Osteoblast (primary cell): ENCODE measurements at places on chromosomes 6 and 20.

DNA sequence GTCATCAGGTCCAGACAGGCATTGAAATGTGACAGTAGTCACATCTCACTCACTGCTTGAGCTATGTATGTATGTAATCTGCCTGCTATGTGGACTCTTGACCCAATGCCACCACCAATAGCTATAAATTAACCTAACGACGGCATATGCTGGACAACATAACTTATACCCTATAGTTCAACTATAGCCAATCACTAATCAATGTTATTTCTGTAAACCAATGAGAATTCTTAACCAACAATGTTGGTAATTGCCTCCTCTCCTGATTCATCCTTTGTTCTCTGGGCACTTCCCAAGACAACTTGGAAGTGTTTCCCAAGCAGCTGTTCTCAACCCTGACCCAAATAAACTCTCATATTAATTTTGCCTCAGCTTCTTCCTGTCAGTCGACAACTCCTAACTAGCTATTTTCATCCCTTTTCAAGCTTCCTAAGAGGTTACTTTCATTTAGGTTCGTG lies 24.1 kb upstream of the SERPINB1 start:
- DNase-seq: peak; percentile 91

- peak; percentile 65 for DNase-seq
These were observed 13.9 kb upstream of the ABHD16B start for GRCh38 chr20:63847237-63848002.

DNA sequence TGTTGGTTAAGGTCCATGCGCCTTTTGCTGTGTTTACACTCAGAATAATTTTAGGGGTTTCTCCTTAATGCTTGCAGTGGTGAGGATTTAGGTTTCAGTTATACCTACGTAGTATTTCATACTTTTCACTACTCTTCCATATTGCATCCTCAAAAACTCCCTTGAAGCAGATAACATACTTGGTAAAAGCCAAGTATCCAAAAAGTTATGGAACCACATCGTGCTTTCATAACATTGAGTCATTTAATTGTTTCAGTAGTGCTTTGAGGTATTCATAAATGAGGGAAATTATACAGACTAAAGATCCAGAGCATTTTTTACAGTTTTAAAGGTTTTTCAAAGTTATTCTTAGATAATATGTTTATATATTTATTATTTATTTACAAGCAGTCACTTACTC lies 4.0 kb upstream of the ATXN1 start:
- no peak for DNase-seq

- no peak for DNase-seq
These were observed 5.4 kb upstream of the RSPH3 start for GRCh38 chr6:159005436-159005835.

- no peak for DNase-seq
These were observed 146.6 kb upstream of the PRSS16 start for GRCh38 chr6:27100921-27101320.

DNA sequence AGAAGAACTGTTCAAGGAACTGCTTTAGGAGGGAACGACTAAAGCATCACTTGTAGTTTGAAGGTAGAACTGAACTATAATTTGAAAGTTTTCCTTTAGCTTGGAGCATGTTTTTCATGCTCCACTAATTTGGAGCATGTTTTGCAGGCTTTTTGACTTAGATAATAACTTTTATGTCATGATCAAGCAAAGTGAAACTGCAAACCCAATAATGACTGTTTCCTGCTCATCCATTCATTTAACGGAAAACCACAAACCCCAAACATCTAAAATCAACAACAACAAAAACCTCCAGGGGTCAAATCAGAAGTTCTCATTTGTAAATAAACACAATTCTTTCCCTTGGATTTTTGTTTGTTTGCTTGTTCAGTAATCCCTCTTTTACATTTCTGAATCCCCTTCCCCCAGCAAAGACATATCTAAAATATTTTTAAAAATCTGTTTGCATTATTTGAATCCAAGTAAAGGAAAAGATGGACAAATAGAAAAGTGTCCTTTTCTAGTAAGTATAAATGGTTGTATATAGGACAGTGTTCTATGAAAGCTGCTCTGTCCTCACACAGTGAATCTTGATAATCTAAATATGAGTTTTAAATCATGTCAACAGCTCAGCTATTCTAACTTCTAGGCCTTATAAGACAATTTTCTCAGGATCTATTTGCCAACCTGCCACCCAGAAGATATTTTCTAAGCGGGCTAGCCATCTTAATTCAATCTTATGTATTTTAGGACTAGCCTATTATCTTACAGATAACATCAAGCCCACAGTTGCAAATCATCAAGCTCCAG lies 2.6 kb downstream of the SIM1 start:
- DNase-seq: peak; percentile 86

- DNase-seq: peak; percentile 62
These were observed 150.7 kb downstream of the DTNBP1 start for GRCh38 chr6:15512126-15512525.

- DNase-seq: no peak
These were observed 8.7 kb upstream of the NQO2 start for GRCh38 chr6:2990932-2991506.

- peak; percentile 27 for DNase-seq
These were observed 205.2 kb downstream of the ERMARD start for GRCh38 chr6:169956580-169956979.

DNA sequence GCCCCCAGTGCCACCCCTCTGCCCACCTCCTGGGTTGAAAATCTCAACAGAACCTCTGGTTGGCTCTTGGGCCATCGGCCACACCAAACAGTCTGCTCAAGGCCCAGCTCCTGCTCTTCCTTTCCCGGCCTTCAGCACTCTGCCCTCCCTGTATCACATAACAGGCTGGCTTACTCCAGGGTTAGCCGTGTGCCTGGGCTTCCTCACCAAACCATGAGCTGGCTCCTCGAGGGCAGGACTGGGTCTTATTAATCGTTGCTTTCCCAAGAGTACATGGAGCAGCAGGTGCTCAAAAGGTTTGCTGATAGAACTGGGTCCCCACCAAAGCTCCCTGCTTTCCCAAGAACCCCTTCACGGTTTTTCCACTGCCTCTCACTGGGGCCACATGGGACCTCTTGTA lies 12.7 kb upstream of the FAM83C start:
- DNase-seq: peak; percentile 11

DNA sequence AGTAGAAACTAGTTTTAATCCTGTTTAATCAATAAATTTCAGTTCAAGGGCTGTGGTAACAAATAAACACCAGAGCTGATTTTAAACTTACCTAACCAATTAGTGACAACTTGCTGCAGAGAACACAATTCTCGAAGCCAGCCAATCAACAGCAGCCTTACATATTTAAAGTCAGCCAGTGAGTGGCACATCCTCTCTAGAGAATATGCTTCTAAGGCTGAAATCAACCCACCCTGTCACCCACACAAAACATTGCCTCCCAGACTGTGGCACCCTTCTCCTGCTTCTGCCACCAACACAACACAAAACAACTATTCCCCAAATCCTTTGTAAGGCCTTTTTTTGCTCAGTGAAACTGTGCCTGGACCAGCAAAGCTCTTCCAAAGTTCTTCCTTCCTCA lies 306.0 kb downstream of the EYA4 start:
- no peak for DNase-seq

- DNase-seq: no peak
These were observed 280.8 kb downstream of the FOXA2 start for GRCh38 chr20:22303523-22303922.

DNA sequence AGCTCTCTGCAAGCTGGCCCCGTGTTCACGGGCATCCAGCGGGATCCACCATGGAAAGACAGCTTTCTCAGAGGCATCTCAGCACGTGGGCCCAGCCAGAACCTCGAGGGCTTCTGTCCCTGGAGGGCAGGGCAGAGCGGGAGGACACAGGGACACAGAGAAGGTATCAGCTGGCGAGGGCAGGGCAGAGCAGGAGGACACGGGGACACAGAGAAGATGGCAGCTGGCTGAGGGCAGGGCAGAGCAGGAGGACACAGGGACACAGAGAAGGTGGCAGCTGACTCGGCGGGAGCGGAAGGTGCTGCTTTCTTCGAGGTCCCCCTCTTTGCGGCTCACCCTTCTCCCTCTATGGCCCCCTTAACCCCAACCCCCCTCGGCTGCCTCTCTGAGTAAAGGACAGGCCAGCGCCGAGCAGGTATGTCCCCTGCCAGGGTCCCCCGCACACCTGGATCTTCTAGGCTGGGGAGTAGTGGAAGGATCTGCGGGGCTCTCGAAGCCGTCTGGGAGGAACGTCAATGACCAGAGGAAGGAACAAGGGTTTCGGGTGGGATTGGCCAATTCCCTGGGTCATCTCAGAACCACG lies 28.9 kb upstream of the BHLHE23 start:
- DNase-seq: no peak

DNA sequence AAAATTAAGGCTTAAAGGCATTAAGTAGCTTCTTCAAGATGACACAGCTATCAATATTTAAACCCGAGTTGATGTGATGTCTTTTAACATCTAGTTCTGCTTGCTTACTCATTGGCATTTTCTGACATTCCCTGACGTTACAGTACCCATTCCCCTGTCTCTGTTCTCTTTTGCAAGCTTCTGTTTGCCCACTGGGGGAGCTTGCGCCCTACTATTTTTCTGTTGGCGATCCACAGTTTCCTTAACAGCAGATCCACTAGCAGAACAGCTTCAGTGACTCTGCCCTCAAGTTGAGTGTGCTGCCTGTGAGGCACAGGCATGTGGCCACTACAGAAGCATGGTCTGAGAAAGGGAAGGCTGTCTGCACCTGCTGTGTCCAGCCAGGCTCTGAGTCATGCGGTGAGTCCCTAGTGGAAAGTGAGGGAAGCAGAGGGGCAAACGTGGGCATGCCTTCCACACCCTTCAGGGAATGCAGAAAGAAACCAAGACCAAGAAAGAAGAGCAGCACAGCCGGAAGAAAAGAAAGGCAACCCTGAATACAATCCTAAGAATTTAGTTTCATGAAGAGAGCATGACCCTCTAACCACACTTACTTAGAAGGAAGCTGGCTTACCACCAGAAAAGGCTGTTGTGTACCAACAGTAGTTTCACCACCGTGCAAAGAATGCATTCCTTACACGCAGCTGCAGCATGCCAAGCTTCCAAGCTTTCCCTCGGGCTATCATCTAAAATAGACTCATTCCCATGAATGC lies 97.7 kb upstream of the VGLL2 start:
- DNase-seq: no peak

DNA sequence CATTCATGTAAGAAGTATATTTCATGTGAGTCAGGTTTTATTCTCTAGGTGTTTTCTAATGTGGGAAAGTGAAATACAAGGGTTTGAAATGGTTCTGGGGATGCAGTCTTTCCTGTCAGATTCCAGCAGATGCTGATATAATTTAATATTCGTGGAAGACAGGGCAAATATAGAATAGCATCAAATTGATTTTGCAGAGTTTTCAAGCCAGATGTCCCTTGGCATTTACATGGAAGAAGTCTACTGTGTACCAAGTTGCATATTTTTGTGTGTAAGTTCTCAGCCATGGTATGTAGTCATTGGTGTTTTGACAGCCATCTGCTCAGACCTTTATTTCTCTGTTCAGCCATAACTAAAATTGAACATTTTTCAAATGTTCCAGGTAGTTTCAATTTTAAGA lies 143.7 kb downstream of the LAMA2 start:
- DNase-seq: no peak

DNA sequence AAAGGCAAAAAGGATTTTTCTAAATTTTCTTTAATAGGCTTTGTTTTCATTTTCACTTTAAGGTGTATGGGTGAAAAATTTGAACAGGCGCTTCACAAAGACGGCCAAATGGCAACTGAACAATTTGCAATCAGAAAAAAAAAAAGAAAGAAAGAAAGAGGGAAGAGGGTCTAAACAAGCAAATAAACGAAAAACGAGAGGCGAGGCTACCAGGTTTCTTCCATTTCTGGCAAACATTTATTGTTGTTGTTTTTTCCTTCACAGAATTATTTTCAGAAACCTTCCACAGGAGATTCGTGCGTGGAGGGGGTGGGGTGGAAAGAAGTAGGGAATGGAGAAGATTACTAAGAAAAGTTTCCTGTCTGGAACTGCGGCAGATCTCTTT lies 24.3 kb downstream of the POM121L2 start:
- no peak for DNase-seq

DNA sequence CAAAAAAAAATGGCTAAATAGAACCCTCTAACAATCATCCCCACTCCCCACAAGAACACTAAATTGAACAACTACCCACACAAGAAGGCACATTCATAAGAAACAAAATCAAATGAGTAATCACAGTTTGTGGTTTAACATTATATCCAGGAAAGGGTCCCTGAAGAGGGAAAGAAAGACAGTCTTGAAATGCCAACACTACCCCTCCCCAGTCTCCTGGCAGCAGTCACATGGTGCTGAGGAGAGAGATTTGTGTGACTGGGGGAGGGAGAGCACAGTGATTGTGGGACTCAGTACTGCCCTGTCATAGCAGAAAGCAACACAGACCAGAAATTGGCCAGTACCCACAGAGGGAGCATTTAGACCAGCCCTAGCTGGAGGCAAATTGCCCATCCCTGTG lies 443.7 kb upstream of the BTBD3 start:
- DNase-seq: no peak

GRCh38 chr6:129849456-129849855 lies 11.7 kb downstream of the TMEM244 start:
- DNase-seq: no peak

GRCh38 chr20:59977086-59977485 lies 18.9 kb downstream of the CDH26 start:
- DNase-seq: no peak

DNA sequence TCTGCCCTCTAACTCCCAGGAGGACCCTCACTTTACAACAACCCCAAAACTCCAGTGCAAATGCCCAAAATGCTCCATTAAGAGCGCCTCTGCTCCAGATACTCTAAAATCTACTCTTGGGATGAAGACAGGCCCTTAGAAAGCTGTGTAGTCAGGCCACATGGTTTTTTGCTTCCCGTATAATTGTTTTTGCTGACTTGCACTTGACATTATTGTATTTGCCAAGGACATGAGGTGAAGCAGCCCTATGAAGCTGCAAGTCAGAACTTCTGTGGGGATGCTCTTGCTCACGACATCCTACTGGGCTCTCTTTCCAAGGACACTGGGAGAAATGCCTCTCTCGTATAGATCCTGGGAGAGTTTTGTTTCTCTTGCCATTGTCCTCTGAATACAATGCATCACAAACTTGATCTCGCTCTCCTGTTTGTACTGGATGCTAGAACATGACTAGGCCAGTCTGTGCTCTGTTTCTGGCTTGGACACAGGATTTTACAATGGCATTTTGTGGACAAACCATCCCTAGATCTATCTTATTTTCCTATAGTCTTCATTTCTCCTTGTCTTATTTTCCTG lies 177.2 kb upstream of the DTNBP1 start:
- no peak for DNase-seq

DNA sequence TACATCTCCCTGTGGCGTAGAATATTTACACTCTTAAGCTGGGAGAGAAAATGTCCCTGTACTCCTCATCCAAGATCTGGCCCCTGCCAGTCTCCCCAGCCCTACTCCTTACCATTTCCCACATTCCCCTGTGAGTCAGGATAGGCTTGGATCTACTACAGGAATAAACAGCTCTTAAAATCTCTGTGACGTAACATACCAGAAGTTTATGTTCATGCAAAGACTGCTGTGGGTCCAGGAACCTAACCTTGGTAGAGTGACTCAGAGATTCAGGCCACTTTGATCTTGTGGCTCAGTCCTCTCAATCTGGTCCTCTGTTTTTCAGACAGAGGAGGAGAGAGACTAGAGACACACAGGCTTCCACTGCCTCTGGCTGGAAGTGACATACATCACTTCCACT lies 38.5 kb upstream of the GPR6 start:
- no peak for DNase-seq
